ENCODE measurements at places on chromosomes 16 and 17. TPM values are rescaled to one million over a fixed set of nuclear protein-coding genes. Genes with fewer than 3 reads are reported as not detected.
A peak's percentile ranks its signal among the peaks of the same experiment; 100 is the strongest.

The RPS2 gene
- polyA plus RNA-seq = 2,050 TPM

The NOL3 gene
- polyA plus RNA-seq = 168 TPM

The HOXB5 gene
- polyA plus RNA-seq = 10.5 TPM

The ZG16 gene
- polyA plus RNA-seq = 0.20 TPM

The PYDC1 gene
- not detected for polyA plus RNA-seq

The CACNG3 gene
- 0.94 TPM for polyA plus RNA-seq

DNA sequence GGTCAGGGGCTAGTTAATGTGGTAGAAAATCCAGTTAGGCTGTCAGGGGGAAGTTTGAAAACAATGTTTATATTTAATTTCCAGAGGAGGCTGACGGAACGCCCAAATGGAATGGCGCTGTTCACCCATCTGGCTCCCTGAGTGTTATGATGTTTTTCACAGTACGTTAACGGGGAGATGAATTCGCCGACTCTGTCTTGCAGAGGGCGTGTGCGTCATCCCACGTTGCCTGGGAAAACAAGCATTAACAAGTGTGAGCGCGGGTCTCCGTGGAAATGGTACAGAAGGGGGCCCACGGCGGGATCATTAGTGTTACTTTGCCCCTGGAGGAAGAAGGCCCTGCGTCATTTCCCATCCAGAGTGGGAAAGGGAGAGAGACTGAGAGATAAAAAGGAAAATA lies 29.6 kb downstream of the RGS9 start:
- no peaks in the 10 kb centered on the region for H3K36me3 ChIP-seq
- no peak overlapping the region for H3K4me3 ChIP-seq
- no peaks in the 10 kb centered on the region for H3K27me3 ChIP-seq
- no peak for DNase-seq

- DNase-seq = no peak
- no peaks in the 10 kb centered on the region for H3K27me3 ChIP-seq
Measured at GRCh38 chr16:53456625-53457024, 22.4 kb downstream of the RBL2 start.

GRCh38 chr16:4888428-4889135 lies 41.3 kb downstream of the UBN1 start:
- no peaks in the 10 kb centered on the region for H3K36me3 ChIP-seq
- H3K4me1 ChIP-seq = no peaks in the 10 kb centered on the region
- no peak overlapping the region for H3K4me3 ChIP-seq
- H3K27ac ChIP-seq = no peak overlapping the region
- H3K27me3 ChIP-seq = no peaks in the 10 kb centered on the region

GRCh38 chr16:4113358-4114256 lies 2.6 kb downstream of the ADCY9 start:
- no peak overlapping the region for H3K4me3 ChIP-seq
- H3K4me1 ChIP-seq = peaks cover 7% of the 10 kb centered on the region
- no peaks in the 10 kb centered on the region for H3K27me3 ChIP-seq
- no peak overlapping the region for H3K27ac ChIP-seq
- DNase-seq = no peak

GRCh38 chr17:59876107-59876506 lies 16.6 kb downstream of the TUBD1 start:
- no peaks in the 10 kb centered on the region for H3K27me3 ChIP-seq
- no peak overlapping the region for H3K4me3 ChIP-seq

- no peak overlapping the region for H3K4me3 ChIP-seq
- no peak for DNase-seq
- no peaks in the 10 kb centered on the region for H3K4me1 ChIP-seq
- H3K27me3 ChIP-seq = no peaks in the 10 kb centered on the region
Measured at GRCh38 chr17:51848451-51848850, 310.1 kb downstream of the CA10 start.

GRCh38 chr16:12567602-12568001 lies 236.1 kb downstream of the CPPED1 start:
- no peak overlapping the region for H3K4me3 ChIP-seq
- no peaks in the 10 kb centered on the region for H3K36me3 ChIP-seq
- H3K27me3 ChIP-seq = no peaks in the 10 kb centered on the region
- H3K4me1 ChIP-seq = no peaks in the 10 kb centered on the region

- peak overlapping the region; percentile 52 for H3K4me3 ChIP-seq
- DNase-seq = peak; percentile 89
- peaks cover 7% of the 10 kb centered on the region for H3K4me1 ChIP-seq
Measured at GRCh38 chr17:15263206-15263579, 1.9 kb downstream of the PMP22 start.

GRCh38 chr17:53627511-53627910 lies 195.2 kb upstream of the KIF2B start:
- H3K36me3 ChIP-seq = no peaks in the 10 kb centered on the region
- H3K27me3 ChIP-seq = no peaks in the 10 kb centered on the region
- H3K27ac ChIP-seq = no peak overlapping the region
- DNase-seq = no peak
- no peaks in the 10 kb centered on the region for H3K4me1 ChIP-seq
- H3K4me3 ChIP-seq = no peak overlapping the region

- H3K36me3 ChIP-seq = peaks cover 10% of the 10 kb centered on the region
- no peak for DNase-seq
- peaks cover 34% of the 10 kb centered on the region for H3K4me1 ChIP-seq
- H3K27ac ChIP-seq = no peak overlapping the region
- no peak overlapping the region for H3K4me3 ChIP-seq
- H3K27me3 ChIP-seq = no peaks in the 10 kb centered on the region
Measured at GRCh38 chr17:17093764-17094163, 51.5 kb downstream of the MPRIP start.

DNA sequence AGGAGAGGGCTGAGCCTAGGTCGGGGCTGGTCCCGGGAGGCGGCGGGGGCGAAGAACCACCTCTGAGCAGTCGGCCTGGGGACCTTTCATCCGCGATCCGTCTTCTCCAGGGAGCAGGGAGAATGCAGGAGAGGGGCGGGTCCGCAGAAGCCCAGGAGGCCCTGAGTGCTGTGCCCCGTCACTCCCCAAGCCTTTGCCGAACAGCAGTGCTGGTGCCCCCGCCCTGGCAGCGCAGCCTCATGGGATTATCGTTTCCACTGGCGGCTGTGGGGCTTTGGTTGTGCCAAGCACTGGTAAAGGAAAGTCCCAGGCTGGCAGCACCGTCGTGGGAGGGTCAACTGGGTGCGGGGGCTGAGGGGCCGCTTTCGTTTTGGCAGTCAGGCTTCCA lies 631 bp downstream of the TBL3 start:
- no peak for DNase-seq
- no peaks in the 10 kb centered on the region for H3K27me3 ChIP-seq
- H3K27ac ChIP-seq = no peak overlapping the region

- H3K36me3 ChIP-seq = no peaks in the 10 kb centered on the region
- H3K27ac ChIP-seq = no peak overlapping the region
- H3K4me3 ChIP-seq = no peak overlapping the region
- H3K27me3 ChIP-seq = no peaks in the 10 kb centered on the region
- DNase-seq = no peak
- peaks cover 4% of the 10 kb centered on the region for H3K4me1 ChIP-seq
Measured at GRCh38 chr16:48121276-48121675, 34.5 kb downstream of the ABCC12 start.

DNA sequence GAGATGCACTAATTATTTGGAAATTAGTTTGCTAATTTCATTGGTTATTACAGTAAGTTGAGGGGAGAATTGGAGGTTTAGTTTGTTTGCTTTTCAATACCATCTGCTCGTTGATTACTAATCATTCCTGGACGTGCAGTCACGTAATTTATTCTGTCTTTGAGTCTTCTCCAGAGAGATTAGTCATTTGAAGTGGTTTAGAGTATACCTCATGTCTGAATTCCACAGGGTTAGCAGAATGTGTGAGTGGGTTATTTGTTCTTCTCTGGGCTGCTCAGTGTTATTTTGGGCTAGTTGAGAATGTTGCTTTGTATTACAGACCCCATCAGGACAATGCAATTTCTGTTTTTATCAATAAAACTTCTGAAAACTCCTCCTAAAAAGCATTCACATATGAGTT lies 265.0 kb downstream of the RBFOX1 start:
- H3K27ac ChIP-seq = no peak overlapping the region
- no peak for DNase-seq
- no peaks in the 10 kb centered on the region for H3K36me3 ChIP-seq
- H3K4me3 ChIP-seq = no peak overlapping the region
- H3K27me3 ChIP-seq = no peaks in the 10 kb centered on the region

DNA sequence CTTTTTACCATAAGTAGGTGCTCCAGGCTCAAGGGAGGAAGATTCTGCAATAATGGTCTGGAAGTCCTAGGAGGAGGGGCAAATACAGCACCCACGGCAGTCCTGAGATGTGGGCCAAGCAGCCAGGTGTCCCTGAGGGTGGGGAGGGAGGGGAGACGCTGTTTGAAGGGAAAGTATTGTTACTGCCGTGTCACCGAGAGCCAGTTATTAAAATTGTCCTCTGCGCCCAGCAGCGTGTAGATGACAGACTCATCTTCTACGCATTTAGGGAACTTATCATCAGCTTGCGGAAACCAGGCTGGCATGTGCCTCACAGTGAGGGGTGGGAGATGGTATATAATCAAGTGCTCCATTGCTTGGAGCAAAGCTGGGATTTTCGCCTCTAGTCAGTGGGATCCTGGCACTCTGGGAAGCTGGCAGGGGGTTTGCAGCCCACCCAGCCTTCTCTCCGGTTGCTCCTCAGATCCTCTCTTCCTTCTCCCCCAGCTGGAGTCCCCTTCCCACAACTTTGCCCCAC lies 104.6 kb downstream of the OR1D5 start:
- H3K27me3 ChIP-seq = no peaks in the 10 kb centered on the region
- no peaks in the 10 kb centered on the region for H3K36me3 ChIP-seq
- no peaks in the 10 kb centered on the region for H3K4me1 ChIP-seq
- H3K4me3 ChIP-seq = no peak overlapping the region

DNA sequence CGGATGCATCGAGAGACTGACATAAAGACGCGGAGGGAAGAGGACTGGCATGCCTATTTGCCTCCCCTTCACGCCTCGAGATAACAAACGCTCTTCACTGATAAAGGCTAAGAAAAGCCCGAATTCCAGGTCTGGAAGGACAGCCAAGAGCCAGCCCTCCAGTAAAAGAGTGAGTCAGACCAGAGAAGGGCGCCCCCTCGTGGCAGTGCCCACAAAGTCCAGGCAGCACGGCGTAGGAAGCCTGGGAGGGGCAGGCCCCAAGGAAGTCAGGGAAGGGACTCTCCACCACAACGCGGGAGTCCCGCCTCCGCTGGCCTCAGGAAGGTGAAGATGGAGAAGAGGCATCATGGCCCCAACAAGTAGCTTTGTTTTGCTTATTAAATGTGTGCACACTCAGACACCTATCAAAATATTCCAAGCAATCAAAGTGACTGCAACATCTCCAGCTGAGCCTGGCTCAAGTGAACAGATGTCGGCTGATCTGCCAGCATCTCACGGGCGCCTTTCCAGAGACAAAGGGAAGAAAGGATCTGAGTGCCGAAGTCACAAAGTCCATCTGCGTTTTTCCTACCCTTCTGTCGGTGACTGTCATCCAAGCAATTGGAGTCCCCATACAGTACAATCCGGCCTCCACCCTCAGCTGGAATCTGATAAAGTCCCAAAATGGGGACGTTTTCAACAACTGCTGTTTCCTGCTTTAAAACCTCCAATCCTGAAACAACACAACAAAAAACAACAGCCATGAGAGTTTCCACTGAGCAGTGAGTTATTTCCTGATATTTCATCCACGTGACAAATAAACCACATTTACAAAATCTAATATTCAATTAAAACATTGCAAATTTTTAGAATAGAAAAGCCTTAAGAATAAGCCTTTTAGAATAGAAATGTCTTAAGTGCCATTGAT lies 20.4 kb upstream of the SLC38A8 start:
- H3K27me3 ChIP-seq = no peaks in the 10 kb centered on the region
- H3K27ac ChIP-seq = peak overlapping the region; percentile 13
- no peak overlapping the region for H3K4me3 ChIP-seq
- H3K4me1 ChIP-seq = peaks cover 7% of the 10 kb centered on the region
- DNase-seq = peak; percentile 91

DNA sequence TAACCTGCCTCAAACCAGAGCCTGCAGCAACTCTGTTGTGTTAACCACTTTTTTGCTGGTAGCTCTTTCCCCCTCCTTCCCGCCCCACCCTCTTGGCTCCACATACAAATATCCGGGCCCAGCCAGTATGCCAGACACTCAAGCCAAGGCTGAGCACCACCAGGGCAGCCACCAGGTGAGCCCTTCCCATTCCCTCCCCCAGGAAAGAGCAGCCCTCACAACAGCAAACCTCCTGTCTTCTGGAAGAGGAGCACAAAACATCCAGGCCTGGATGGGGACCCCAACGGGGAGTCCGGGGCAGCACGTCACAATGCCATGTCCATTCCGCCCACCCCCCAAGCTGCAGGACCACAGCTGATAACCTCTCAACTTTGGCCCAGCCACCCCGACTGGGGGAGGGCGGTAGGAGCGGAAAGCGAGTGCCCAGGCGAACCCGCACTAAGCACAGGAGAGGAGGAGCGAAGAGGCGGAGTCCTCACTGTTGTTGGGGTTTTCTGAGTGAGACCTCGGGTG lies 757 bp downstream of the ORMDL3 start:
- no peaks in the 10 kb centered on the region for H3K27me3 ChIP-seq
- peak overlapping the region; percentile 21 for H3K4me3 ChIP-seq
- DNase-seq = peak; percentile 65
- no peak overlapping the region for H3K27ac ChIP-seq

DNA sequence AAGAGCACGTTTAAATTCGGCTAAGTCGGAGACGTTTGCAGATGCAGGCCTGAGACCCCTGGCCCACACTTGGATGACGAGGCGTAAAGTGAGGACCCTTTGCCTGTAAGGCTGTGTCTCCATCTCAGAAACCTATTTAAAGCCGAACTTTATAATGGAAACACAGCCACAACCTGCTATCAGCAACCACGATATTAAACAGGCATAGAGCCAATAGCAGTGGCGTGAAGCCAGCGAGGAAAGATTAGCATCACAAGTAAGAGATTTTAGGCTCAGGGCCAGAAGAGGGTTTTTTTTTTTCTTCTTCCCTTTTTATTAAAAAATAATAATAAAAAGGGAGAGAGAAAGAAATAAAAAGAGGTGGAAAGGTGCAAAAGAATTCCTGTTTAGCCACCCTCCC lies 111.3 kb upstream of the NOL11 start:
- H3K36me3 ChIP-seq = no peaks in the 10 kb centered on the region
- H3K27ac ChIP-seq = peak overlapping the region; percentile 81
- DNase-seq = peak; percentile 84
- peaks cover 44% of the 10 kb centered on the region for H3K4me1 ChIP-seq

DNA sequence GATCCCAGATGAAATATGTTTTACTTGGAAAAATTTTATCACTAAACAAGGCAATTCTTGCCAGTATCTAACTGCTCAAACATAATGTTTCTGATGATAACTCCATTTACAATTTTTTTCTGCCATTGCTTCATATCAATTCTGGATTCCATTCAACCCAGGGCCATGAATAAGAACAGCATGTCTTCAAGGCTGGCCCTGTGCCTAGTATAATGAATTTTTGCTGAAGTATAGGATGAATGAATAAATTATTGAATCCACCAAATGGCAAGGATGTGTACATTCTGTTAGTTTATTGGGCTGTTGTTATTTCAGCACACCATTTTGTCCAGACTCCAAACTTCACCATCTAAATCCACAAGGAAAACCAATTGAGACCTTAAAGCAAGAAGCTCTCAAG lies 414.7 kb downstream of the HS3ST3B1 start:
- DNase-seq = no peak
- no peaks in the 10 kb centered on the region for H3K27me3 ChIP-seq
- no peaks in the 10 kb centered on the region for H3K4me1 ChIP-seq
- no peak overlapping the region for H3K27ac ChIP-seq
- H3K36me3 ChIP-seq = no peaks in the 10 kb centered on the region
